Aorta (tissue), 5 donors: ENCODE measurements at places on chromosomes 13 and 19.

- DNase-seq: peak; percentile 64
Measured at GRCh38 chr13:72726726-72727416, 558 bp downstream of the MZT1 start.

- peak; percentile 93 for DNase-seq
Measured at GRCh38 chr19:35030257-35031071, at the start of gene SCN1B. SCN1B (plus strand) TSS chr19:35030470; CDS start chr19:35030821, 351 bp downstream.

GRCh38 chr19:45164577-45165335, 4.0 kb upstream of the NKPD1 start:
- DNase-seq: no peak

DNA sequence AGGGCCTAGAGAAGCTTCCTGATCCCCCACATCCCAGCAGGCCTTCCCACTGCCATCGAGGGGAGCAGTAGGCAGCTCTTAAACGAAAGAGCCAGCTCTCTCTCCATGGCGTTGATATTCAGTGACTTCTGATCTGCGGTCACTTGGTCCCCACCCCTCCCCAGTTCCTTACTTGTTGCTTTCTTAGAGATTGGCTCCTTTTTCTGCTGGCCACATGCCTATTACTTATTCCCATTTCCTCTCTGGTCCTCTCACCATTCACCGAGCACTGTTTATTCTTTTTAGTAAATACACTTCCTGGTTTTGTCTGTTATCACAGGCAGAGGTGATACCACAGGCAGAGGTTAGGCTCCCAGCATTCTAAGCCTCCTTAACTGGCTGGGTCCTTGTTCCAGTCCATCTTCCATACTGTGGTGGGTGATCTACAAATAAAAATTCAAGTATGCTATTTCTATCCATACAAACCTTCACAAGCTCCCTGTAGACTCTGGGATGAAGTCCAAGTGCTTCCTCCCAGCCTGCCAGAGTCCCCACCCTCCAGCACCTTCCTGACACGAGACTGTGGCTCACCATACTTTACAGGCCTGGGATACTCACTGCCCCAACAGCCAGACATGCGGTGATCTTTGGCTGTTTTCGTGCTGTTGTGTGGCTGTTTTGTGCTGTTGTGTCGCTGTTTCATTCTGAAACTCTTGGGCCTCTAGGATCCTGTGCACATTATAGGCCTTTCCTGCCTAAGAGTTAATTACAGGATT, 315.9 kb downstream of the ATP8A2 start:
- DNase-seq: no peak

DNA sequence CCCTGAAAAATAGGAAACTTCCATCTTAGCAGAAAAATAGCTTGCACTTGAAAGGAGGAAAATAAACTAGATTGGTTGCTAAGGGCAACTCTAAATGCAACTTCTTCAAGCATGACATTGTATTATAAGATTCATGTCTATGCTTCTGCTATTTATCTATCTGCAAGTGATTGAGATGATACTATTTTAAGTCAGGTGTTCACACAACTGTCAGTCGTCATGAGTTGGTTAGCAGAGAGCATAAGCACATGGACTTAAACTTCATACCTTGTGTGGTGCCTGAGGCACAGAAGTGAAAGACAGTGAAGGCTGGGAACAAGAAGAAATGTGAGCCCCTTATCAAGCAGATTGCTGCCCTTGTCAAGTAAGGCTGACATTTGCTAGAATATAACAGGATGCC, 82.9 kb downstream of the SLITRK5 start:
- DNase-seq: no peak

DNA sequence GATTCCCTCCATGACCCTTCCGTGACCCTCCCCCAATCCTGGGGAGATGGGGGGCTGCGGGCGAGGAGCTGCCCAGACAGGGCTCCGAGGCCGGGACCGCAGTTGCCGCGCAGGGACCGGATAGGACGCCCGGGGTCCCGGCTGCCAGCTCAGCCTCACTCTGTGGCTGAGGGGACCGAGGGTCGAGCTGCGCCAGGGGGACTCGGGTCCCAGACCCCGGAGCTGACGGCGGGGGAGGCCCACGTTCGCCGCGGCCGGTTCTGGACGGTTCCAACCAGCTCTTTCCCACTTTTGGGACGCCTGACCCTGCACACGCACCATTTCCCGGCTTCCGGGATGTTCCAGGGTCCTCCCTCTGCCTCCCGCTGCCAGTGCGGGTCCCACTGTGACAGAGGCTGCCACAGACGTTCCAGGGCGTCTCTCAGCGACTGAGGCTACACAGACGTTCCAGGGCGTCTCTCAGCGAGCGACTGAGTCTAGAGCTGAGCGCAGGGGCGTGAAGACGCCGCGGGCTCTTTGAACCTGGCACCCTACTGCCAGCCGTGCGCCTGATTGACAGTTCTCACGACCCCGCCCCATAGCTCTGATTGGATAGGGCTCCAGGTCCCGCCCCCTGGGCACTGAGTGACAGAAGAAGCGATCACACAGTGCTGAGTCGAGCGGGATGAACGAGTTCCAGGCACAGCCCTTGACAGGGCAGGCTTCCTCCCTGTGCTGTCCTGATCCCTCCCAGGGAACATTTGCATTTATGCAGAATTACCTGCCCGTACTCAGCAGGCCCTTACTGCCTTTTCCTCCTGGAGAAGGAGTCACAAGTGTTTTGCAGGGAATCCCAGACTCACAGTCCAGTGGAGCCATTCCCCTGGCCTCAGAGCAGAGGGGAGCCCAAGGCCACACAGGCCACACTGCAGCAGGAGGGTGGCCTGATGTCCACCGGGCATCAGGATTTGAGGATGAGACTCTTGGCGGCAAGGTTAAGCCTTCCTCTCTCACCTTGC, at the start of gene ZNF563:
Gene ZNF563, minus strand, starts transcription at position 472 of the 998 bp plus-strand sequence. Its CDS starts 151 bp downstream, at position 321.
- DNase-seq: peak; percentile 98
